ENCODE measurements at places on chromosomes 2 and 18. TPM values are rescaled to one million over a fixed set of nuclear protein-coding genes. Genes with fewer than 3 reads are reported as not detected.

The PLEKHB2 gene
- 249 TPM for total RNA-seq

DNA sequence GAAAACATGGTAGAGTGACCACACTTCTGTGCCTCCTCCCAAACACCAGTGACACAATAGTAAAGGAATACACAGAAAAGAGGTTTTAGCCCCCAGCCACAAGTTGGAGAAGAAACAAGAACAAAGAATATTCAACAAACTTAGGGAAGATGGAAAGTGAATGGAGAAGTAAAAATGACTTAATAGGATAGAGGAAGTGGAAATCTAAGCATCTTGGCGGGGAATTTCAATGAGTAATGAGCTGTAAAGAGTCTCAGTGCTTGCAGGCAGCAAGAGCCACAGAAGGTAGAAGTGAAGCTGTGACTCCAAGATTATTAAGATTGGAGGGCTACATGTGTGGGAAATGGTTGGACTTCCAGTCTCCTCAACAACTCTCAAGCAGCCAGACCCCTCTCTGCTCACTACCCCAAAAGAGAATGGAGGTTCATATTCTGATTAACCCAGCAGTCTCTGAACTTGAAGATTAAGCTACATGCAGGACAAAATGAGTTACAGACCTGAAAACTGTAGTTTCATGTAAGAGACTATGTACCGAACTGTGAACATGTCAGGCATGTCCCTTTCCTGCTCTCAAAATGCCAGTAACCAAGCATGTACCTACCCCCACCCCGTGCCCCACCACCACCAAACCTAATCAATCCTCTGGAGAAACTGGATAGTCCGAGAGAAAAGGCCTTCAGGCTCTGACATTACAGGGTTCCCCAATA is 16.9 kb upstream of the HNRNPLL start:
- ATAC-seq = no peak

The ANKRD62 gene
- not detected for total RNA-seq

The HOXD9 gene
- 7.8 TPM for total RNA-seq

DNA sequence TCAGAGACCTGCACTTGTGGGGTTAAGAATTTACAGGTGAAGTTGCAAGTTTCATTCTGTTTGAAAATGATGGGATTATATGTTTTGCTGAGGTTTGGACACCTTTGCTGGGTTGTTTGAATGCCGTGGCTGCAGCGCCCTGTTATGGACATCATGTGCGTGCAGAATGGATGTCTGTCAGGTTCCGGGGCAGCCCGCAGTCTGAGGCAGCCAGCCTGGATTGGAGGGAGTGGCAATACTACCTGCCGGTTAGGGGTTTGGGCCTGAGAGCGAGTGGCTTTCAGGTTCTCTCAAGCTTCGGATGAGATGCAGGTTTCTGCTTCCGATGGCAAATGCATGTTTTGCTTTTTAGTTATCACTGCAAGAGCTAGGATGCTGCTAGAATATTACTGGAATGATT is 1.1 kb downstream of the CASP8 start:
- ATAC-seq = no peak

DNA sequence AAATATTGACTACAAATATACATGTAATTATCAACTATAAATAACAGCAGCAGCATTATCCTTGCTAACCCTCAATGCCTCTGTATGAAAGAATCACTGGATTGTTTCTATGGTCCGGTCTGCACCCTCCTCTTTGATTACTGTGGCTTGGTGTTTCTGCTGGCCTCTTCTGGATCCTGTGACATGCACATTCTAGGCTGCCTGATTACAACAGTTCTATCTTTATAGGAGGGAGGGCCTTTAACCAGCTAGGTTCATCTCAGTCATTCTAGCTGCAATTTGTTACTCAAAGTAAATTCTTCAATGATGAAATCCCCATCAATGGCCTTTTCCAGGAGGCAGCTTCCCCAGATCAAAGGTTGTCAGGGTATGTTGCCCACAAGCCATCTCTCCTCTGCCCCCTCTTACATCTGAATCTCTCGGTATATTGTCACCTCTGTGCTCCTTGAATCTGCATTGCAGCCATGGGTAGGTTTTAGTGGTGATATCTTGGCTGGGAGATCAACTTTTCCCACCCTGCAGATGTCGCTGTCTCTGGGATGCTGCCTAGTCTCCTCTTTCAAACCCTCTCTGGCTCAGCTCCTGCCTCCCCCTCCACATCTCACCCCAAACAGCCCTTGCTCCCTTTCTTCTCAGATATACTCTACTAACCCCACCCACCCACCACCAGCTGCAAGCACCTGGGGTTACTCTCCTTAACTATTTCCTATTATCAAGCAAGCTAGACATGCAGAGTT is 106.2 kb upstream of the BZW1 start:
- no peak for ATAC-seq

- ATAC-seq = no peak
Observed at GRCh38 chr18:79805926-79806487, 8.3 kb downstream of the KCNG2 start.

- peak; percentile 16 for ATAC-seq
Observed at GRCh38 chr2:99336804-99337112, 431 bp upstream of the EIF5B start.

DNA sequence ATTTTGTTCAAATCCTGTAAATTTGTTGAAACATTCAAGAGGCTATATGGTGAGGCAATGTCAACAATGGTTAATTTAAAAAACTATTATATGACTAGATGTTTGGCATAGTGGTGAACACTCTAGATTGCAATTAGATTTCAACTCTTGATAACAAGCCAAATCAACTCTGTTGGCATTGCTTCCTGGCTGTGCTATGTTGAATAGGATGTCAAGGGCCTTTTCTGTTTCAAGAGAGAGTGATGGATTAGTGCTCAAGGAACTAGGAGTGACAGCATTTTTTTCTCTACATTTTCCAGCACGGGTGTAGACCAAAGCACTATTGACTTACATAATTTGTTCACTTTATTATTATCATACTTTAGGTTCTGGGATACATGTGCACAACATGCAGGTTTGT is 172.4 kb upstream of the KCNH7 start:
- ATAC-seq = no peak

DNA sequence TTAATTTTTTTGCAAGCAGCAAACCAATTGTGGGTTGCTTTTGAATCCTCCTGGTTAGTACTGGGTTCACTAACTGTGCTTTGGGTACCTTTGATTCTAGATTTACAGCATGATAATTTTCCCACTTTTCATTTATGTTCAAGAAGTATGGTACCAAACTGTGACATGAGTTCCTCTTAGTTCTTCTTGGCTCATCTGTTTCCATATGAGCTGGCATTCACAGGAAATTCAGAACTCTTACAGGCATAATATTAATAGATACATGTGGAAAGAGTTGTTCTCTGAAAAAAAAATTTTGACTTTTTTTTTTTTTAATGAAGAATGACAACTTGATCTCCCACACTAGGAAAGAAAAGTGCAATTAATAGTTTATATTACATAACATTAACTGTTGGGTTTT is 59.4 kb downstream of the FMNL2 start:
- ATAC-seq = no peak

GRCh38 chr2:211802666-211803065 is 735.9 kb downstream of the ERBB4 start:
- ATAC-seq = no peak

DNA sequence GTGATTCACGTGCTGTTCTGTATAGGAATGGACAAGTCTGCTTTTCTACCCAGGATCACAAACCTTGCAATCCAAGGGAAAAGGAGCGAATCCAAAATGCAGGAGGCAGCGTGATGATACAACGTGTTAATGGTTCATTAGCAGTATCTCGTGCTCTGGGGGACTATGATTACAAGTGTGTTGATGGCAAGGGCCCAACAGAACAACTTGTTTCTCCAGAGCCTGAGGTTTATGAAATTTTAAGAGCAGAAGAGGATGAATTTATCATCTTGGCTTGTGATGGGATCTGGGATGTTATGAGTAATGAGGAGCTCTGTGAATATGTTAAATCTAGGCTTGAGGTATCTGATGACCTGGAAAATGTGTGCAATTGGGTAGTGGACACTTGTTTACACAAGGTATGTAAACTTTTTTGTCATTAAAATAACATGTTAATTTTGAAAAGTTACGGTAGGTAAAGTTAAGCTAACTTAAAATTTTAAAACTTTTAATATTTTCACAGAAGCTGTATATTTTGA is 33.0 kb downstream of the PPM1B start:
- no peak for ATAC-seq

Measured in motor neuron (in vitro differentiated cells).